PC-3 (cell line): ENCODE measurements at places on chromosomes 7 and 10. TPM values are rescaled to one million over a fixed set of nuclear protein-coding genes. Genes with fewer than 3 reads are reported as not detected.

GRCh38 chr7:100024020-100024619, 8.7 kb downstream of the ZKSCAN1 start:
- H3K27ac ChIP-seq: no peak overlapping the region
- H3K4me1 ChIP-seq: peaks cover 8% of the 10 kb centered on the region
- peaks cover 33% of the 10 kb centered on the region for H3K36me3 ChIP-seq
- no peak for DNase-seq

- H3K27ac ChIP-seq: no peak overlapping the region
- no peak for DNase-seq
- H3K36me3 ChIP-seq: no peaks in the 10 kb centered on the region; the same call in 1 of the 2 replicates
- peaks cover 17% of the 10 kb centered on the region for H3K4me1 ChIP-seq
Observed at GRCh38 chr7:139246905-139247304, 15.9 kb downstream of the UBN2 start.

- H3K4me3 ChIP-seq: peak overlapping the region; percentile 70
- H3K27me3 ChIP-seq: peaks cover 26% of the 10 kb centered on the region
- peak; percentile 51 for DNase-seq
- H3K27ac ChIP-seq: no peak overlapping the region
Observed at GRCh38 chr7:128135515-128136214, 104.4 kb upstream of the LRRC4 start.

DNA sequence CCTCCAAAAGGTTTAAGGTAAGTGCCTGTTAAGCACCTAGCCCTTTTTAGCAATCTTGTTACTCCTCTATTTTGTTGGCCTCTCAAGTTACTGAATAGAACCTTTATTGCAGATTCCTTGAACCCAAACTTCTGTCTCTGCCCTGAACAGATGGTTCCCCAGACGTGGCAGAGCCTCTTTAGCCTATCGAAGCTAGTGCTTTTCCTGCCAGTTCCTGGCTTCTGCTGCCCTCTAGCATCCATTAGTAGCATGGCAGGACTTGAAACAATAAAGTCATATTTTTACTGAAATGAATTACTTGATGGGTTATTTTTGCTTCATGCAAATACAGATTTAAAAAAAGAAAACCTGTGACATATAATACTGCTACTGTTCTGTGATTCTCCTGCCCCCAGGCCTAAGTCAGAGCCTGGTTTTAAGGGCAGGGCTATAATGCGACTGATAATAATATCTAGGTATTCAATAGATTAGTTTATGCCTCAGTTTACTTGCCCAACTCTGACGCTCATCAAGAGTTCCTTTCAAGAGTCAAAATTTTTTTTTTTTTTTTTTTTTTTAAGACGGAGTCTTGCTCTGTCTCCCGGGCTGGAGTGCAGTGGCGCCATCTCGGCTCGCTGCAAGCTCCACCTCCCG, 84.3 kb upstream of the PHF14 start:
- H3K27ac ChIP-seq: no peak overlapping the region
- H3K36me3 ChIP-seq: no peaks in the 10 kb centered on the region
- DNase-seq: peak; percentile 58
- H3K27me3 ChIP-seq: no peaks in the 10 kb centered on the region

GRCh38 chr10:71750124-71750841, 23.0 kb downstream of the VSIR start:
- H3K4me3 ChIP-seq: no peak overlapping the region
- H3K4me1 ChIP-seq: no peaks in the 10 kb centered on the region
- H3K27ac ChIP-seq: no peak overlapping the region

- H3K4me3 ChIP-seq: no peak overlapping the region
- peaks cover 12% of the 10 kb centered on the region for H3K4me1 ChIP-seq
- peak; percentile 91 for DNase-seq
- no peak overlapping the region for H3K27ac ChIP-seq
Observed at GRCh38 chr7:76314042-76314721, 11.7 kb downstream of the HSPB1 start.

DNA sequence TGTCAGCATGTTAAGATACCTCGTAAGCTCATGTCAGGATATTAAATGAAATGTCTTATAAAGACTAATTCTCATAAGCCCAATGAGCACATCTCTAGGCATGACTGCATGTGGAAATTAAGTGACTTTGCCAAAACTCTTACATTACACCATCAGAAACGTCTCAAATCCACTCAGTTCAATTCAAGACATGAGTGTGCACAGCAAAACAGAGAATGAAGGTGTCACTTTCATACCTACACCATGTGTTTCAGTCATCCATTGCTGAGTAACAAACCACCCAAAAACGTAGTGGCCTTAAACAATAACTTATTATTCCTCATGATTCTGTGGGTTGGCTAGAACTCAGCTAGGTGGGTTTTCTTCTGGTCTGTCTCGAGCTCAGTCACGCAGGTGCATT, 99.8 kb downstream of the ATE1 start:
- DNase-seq: no peak
- H3K36me3 ChIP-seq: no peaks in the 10 kb centered on the region
- H3K4me3 ChIP-seq: no peak overlapping the region
- no peak overlapping the region for H3K27ac ChIP-seq

GRCh38 chr7:27185854-27186667, 1.0 kb upstream of the HOXA11 start:
- H3K36me3 ChIP-seq: no peaks in the 10 kb centered on the region
- peaks cover 51% of the 10 kb centered on the region for H3K4me1 ChIP-seq
- peak overlapping the region; percentile 91 for H3K4me3 ChIP-seq

GRCh38 chr7:47381134-47381495, 200.8 kb downstream of the TNS3 start:
- no peak for DNase-seq
- H3K4me1 ChIP-seq: peaks cover 33% of the 10 kb centered on the region
- 0 out of 2 replicates have a peak overlapping the region, but pooled peaks have one; percentile 64 for H3K27ac ChIP-seq

GRCh38 chr7:29013082-29013695, 55.1 kb upstream of the TRIL start:
- no peaks in the 10 kb centered on the region for H3K27me3 ChIP-seq
- H3K36me3 ChIP-seq: no peaks in the 10 kb centered on the region
- no peak overlapping the region for H3K4me3 ChIP-seq
- no peak for DNase-seq

DNA sequence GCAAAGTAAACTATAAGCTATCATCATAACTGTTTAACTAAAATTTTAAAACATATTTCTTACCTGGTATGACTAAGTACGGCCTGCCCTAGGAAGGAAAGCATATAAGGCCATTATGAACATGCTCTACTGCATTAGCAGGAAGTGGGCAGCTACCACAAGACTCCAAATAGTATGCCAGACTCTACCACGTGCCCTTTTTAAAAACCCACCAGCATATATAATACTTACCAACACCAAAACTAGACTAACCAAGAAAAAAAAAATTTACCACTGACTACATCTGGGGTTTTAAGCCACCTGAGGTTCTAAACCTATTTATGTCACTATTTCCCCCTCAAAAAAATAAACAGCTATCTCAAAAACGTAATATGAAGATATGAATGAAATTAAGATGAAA, 30.1 kb downstream of the NUDCD3 start:
- no peaks in the 10 kb centered on the region for H3K27me3 ChIP-seq
- H3K27ac ChIP-seq: no peak overlapping the region
- peaks cover 12% of the 10 kb centered on the region; the same call in 1 of the 2 replicates for H3K36me3 ChIP-seq
- peaks cover 13% of the 10 kb centered on the region for H3K4me1 ChIP-seq
- no peak overlapping the region for H3K4me3 ChIP-seq
- DNase-seq: no peak

DNA sequence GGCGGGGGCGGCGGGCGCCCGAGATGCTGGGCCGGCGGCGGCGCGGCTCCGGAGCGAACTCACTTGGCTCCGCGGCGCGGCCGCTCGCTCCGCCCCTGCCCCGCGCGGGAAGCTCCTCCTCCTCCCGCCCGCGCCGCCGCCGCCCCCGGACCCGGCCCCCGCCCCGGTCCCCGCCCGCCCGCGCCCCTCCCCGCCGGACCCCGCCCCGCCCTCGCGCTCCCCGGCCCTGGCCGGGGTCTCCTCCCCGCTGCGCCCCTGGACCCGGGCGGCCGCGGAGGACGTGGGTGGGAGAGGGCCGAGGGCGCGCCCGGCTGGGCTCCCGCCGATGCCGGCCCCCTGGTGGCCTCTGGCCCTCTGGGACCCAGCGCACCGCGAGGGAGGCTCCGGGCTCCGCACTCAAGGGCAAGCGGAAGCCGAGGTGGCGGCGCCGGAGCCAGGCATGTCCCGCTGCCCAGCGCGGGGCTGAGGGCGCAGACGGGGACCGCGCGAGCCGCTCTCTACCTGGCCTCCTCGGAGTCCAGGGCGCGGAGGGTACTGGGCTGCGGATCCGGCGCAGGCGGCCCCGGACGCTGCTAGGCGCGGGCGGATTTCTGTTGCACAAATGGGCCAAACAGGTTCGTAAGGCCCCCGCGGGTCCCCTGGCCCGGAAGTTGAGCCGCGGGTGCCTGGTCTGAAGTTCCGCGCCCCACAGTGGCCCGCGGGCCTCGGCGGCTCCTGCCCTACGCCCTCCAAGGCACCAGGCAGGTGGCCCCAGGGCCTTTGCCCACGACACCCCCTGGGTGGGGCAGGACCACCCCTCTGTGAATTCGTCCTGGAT, at the start of gene TCERG1L:
Gene TCERG1L (minus strand): TSS at position 61 of the 817 bp plus-strand sequence. CDS start 86 bp downstream, outside the sequence.
- no peak within 1 kb of the TSS for H3K4me3 ChIP-seq

DNA sequence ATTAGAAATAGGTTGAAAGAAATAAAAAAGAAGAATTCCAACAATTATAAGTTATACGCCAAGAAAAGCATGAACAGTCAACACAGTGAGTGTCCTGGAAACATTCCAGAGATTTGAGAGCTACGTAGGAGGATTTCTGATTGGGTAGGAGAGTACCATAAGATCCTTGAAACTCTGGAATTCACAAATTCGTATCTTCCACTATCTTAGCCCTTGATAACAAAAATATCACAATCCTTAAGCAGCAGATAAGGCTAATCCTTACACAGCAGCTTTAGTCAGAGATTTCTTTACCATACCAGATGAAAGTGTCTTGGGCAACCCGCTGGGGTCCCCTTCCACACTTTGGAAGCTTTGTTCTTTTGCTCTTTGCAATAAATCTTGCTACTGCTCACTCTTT, 8.2 kb downstream of the TPK1 start:
- no peak overlapping the region for H3K27ac ChIP-seq
- no peak overlapping the region for H3K4me3 ChIP-seq
- no peaks in the 10 kb centered on the region for H3K36me3 ChIP-seq
- H3K4me1 ChIP-seq: peaks cover 13% of the 10 kb centered on the region
- H3K27me3 ChIP-seq: no peaks in the 10 kb centered on the region

DNA sequence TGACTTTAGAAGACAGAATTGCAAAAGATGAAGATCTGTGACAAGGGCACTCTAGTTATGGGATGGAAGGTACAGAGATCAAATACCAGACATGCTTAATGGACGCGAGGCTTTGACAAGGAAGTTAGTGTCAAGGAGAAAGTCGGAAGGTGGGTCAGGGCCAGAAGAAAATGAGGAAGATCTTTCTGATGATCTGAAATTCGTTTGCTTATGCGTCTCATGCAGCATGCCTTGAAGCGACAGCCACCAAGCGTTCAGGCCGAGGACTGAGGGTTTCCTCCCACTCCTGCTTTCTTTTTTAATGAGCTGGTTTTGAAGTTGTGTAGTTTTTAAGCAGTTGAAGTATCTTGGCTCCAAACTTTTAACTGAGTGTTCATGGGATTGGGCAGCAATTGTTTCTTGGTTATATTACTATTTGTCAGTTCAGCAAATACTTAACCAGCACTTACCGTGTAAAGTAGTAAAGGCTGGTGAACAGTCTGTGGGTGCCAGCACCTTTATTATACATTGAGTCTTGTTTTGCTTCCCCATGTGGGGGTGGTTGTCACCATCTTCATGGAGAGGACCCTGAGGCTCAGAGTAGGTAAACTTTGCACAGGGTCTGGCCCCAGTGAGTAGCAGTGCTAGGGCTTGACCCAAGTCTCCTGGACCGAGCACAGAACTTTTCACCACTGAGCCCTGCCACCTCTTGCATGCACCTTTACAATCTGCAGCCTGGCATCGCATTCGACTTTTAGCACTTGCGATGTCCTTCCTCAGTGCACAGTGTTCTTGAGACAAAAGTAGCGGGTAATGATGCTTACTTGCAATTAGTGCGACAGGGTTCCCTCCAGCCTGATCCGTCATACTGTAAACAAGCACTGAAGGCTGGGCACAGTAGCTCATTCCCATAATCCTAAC, 14.3 kb upstream of the BHLHA15 start:
- 0 out of 2 replicates have a peak, but pooled peaks cover 3% of the 10 kb centered on the region for H3K36me3 ChIP-seq
- no peaks in the 10 kb centered on the region for H3K27me3 ChIP-seq
- no peak overlapping the region for H3K27ac ChIP-seq

DNA sequence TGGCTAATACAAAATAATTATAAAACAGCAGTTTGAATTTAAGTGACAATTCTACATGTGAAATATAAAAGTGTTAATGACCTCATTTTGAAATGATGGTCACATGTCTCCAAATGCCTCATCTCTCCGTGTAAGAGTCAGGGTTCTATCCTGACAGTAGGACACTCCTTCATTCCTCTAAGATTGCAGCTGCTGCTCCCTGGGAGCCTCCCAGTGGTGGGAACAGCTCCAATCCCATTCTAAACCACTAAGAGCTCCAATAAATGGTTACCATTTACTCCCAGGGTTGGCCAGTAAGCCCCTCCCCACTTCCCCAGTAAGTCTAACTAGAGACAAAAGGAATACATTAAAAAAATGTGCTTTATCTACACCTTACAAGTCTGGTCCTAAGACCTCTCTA, 344.6 kb upstream of the AOAH start:
- H3K36me3 ChIP-seq: no peaks in the 10 kb centered on the region
- H3K27ac ChIP-seq: no peak overlapping the region
- peaks cover 8% of the 10 kb centered on the region; the same call in 1 of the 2 replicates for H3K27me3 ChIP-seq
- H3K4me1 ChIP-seq: no peaks in the 10 kb centered on the region
- no peak overlapping the region for H3K4me3 ChIP-seq

- H3K4me3 ChIP-seq: no peak overlapping the region
- no peaks in the 10 kb centered on the region for H3K36me3 ChIP-seq
- no peak for DNase-seq
- H3K4me1 ChIP-seq: peaks cover 27% of the 10 kb centered on the region
Observed at GRCh38 chr10:91514787-91515186, 104.6 kb downstream of the HECTD2 start.

DNA sequence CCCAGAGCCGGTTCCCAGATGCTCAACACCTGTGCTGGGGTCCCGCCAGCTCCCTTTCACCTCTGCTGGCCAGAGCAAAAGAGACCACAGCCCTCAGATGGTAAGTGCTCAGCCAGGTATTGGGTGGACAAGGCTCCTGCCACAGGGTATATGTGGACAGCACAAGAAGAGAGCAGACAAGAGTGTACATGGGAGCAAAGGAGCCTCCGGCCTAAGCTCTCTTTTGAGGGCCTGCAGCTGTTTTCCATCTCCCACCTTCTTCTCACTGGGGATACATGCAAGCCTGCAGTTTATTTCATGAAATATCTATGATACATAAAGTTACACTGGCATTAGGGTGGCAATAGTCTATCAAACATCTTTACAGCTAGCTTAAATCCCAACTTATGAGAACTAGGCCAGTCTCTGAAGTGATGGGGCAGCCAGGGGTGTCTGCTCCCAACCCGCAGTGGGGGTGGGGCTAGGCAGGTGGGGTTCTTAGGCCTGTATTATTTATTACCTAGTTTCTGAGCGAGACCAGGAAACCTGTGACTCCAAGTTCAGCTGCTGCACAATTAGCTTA, 50.4 kb upstream of the DDC start:
- DNase-seq: no peak
- H3K36me3 ChIP-seq: peaks cover 29% of the 10 kb centered on the region
- H3K4me1 ChIP-seq: peaks cover 9% of the 10 kb centered on the region
- H3K27me3 ChIP-seq: no peaks in the 10 kb centered on the region
- H3K27ac ChIP-seq: no peak overlapping the region
- H3K4me3 ChIP-seq: no peak overlapping the region

Gene PDK4
- total RNA-seq: 0.63 and 3.2 TPM in 2 replicates

Gene INHBA
- 55.3 and 70.1 TPM in 2 replicates for total RNA-seq

Gene BCAP29
- total RNA-seq: 32.0 and 65.9 TPM in 2 replicates

Gene HOXA5
- 7.0 and 7.5 TPM in 2 replicates for total RNA-seq

Gene IDI2
- total RNA-seq: not detected in 2 replicates
